ENCODE measurements at places on chromosomes 3 and 15. TPM values are rescaled to one million over a fixed set of nuclear protein-coding genes. Genes with fewer than 3 reads are reported as not detected.

DNA sequence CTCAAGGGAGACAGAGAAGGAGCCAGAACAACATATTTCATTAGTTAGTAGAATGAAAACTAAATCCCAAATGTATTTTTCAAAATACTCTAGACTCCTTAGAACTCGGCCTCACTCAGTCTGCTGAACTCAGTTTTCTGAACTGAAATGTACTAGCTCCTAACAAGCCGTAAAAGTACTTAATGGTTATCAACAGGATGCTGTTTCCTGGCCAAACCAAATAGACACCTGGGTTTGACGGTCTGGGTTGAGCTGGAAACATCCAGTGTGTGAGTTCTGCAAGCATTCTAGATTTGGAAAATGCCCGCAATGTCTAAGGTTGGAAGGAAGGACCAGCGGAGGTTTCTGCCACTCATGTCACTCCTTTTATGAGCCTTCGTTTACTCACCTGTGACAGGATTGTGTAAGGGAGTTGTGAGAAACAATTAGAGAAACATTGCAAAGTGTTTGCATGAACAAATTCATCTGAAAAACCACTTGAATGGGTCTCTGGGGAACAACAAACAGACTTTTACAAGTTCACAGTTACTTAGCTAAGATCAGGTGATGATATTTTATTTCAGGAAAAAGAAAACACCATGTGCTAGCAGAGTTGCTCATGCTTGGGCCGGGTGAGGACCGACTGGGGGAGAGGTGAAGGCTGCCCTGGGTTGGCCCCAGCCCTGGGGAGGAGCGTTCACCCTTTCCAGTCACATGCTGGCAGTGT lies 151.0 kb downstream of the ALDH1A2 start:
- peak overlapping the region; percentile 32 for H3K27ac ChIP-seq
- H3K4me1 ChIP-seq: no peaks in the 10 kb centered on the region
- H3K36me3 ChIP-seq: no peaks in the 10 kb centered on the region
- no peaks in the 10 kb centered on the region for H3K27me3 ChIP-seq

DNA sequence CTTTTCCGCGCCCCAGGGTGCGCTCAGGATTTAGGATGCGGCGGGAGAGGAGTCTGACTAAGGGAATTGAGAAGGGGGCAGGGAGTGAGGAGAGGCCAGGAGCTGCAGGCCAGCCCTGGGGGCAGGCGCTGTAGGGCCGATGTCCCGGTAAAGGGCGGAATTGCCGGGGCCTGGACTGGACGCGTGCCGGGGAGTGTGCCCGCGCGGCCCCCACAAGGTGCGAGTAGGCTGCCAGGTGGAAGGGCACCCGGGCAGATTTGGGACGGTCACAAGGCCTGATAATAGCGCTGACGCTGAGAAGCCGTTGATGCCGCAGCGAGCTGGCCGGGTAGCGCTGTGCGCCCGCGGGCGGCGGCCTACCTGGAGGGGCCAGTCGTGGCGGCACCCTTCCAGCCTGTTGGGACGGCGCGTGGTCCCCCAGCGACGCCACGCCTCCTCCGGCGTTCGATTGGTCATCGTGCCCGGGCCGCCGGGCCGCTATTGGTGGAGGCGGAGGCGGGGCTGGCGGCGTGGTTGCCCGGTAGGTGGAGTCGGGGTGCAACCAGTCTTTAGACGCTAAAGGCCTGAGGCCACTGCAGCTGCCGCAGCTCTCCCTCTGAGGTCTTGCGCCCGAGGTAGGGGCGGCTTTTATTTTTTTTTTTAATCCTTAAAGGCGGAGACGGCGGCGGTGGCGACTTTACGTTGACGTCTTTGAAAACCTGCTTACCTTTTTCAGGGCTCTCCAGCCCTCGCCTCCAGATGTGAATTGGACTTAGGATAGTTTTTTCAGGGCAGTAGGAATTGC lies 903 bp downstream of the SLC25A38 start:
- no peaks in the 10 kb centered on the region for H3K36me3 ChIP-seq
- H3K4me1 ChIP-seq: no peaks in the 10 kb centered on the region
- H3K27ac ChIP-seq: peak overlapping the region; percentile 87
- H3K4me3 ChIP-seq: peak overlapping the region; percentile 87
- peak; percentile 97 for DNase-seq
- no peaks in the 10 kb centered on the region for H3K27me3 ChIP-seq

DNA sequence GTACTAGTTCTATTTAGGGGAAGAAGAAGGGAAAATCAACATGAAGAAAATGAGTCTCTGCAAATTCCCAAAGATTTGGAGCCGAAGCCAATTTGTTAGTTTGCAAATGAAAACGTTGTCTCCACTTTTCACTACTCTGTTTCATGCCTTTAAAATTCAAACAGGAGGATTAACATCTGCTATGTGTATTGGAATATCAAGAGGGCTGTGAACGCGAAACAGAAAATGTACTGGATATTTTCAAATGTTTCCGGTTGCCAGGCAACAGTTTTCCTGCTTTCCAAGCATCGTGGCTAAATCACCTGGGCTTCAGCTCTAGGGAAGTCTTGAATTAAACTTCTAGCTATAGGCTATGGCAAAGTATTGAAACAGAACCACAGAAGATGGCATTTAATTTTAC lies 172.8 kb downstream of the KCNMB2 start:
- H3K27ac ChIP-seq: no peak overlapping the region
- no peaks in the 10 kb centered on the region for H3K36me3 ChIP-seq
- no peaks in the 10 kb centered on the region for H3K27me3 ChIP-seq
- DNase-seq: no peak
- no peak overlapping the region for H3K4me3 ChIP-seq
- H3K4me1 ChIP-seq: no peaks in the 10 kb centered on the region

- no peak for DNase-seq
- no peaks in the 10 kb centered on the region for H3K27me3 ChIP-seq
- H3K36me3 ChIP-seq: no peaks in the 10 kb centered on the region
- H3K4me1 ChIP-seq: no peaks in the 10 kb centered on the region
- H3K27ac ChIP-seq: no peak overlapping the region
- H3K4me3 ChIP-seq: no peak overlapping the region
Measured at GRCh38 chr3:72210261-72210660, 425.3 kb upstream of the PROK2 start.

GRCh38 chr3:127714125-127714571 lies 41.4 kb downstream of the ABTB1 start:
- H3K4me3 ChIP-seq: no peak overlapping the region
- DNase-seq: no peak
- no peak overlapping the region for H3K27ac ChIP-seq
- H3K36me3 ChIP-seq: no peaks in the 10 kb centered on the region
- no peaks in the 10 kb centered on the region for H3K4me1 ChIP-seq

GRCh38 chr3:89467898-89468363 lies 360.5 kb downstream of the EPHA3 start:
- no peak overlapping the region for H3K27ac ChIP-seq
- H3K27me3 ChIP-seq: no peaks in the 10 kb centered on the region
- H3K36me3 ChIP-seq: no peaks in the 10 kb centered on the region
- no peaks in the 10 kb centered on the region for H3K4me1 ChIP-seq
- H3K4me3 ChIP-seq: no peak overlapping the region
- no peak for DNase-seq

GRCh38 chr3:142987080-142987700 lies 14.2 kb upstream of the U2SURP start:
- H3K27ac ChIP-seq: no peak overlapping the region
- H3K4me3 ChIP-seq: no peak overlapping the region
- H3K4me1 ChIP-seq: no peaks in the 10 kb centered on the region
- no peak for DNase-seq
- H3K36me3 ChIP-seq: no peaks in the 10 kb centered on the region
- no peaks in the 10 kb centered on the region for H3K27me3 ChIP-seq

DNA sequence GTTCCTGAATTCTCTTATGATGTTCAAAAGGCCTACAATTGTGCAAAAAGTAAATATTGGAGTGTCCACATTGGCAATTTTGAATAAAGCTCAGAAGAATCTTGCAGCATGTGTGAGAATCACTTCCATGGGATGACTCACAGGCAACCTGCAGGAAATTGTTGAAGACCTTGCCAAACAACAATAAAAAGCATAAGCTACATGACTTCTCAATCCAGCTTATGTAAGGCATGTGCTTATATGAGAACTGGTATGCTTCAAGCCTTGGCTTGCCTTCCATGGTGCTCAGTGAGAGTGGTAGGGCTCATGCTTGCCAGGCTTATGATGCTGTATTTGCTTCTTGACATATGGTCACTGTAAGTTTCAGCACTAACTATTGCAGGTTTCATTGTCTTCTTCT lies 18.4 kb upstream of the BCHE start:
- H3K27ac ChIP-seq: no peak overlapping the region
- H3K4me3 ChIP-seq: no peak overlapping the region
- no peaks in the 10 kb centered on the region for H3K4me1 ChIP-seq
- no peaks in the 10 kb centered on the region for H3K27me3 ChIP-seq

GRCh38 chr15:91408476-91409076 lies 308.5 kb downstream of the SV2B start:
- H3K4me3 ChIP-seq: peak overlapping the region; percentile 20
- no peaks in the 10 kb centered on the region for H3K36me3 ChIP-seq
- H3K4me1 ChIP-seq: no peaks in the 10 kb centered on the region
- H3K27ac ChIP-seq: peak overlapping the region; percentile 48
- no peaks in the 10 kb centered on the region for H3K27me3 ChIP-seq

DNA sequence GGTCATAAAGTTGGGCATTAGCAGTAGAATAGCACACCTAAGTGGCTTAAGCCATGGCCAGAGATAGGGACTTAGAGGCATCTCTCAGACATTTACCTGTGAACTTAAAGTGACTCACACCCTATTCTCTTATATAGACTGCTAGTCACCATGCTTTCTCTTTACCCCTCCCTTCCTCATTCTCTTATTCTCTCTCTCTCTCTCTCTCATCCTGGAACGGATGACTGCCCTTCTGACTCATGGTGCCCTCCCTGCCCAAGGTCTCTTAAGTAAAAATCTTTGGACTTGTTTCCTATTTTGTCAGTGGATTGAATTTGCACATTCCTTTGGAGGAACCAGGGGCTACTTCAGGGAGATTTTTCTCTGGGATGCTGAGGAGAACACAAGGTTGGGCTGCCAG lies 58.8 kb downstream of the NPAP1 start:
- no peak for DNase-seq
- H3K27me3 ChIP-seq: no peaks in the 10 kb centered on the region
- H3K36me3 ChIP-seq: no peaks in the 10 kb centered on the region
- H3K4me3 ChIP-seq: no peak overlapping the region
- no peaks in the 10 kb centered on the region for H3K4me1 ChIP-seq

DNA sequence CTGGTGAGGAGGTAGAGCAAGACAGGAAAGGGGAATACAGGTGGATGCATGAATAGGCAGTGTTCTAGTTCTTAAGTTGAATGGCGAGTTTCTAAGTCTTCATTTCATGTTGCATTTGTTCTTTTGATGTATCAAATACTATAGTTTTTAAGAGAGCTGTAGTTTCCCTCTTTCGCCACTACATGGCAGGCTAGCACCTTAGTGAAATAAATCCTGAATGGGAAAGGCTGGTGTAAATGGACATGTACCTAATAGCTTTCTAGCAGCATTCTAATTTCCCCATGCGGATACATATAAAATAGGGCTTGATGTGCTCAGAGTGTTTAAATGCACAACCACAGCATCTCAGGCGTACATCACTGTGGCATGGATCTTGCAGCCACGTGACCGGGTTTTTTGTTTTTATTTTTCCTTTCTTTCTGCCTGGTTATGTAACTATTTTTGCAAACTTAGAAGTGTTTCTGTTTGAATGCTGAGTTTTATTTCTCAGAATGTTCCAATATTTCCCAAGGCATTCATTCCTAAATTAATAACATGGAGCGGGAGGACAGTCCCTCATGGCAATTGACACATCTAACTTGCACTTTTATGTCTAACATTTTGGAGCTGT lies 23.5 kb upstream of the CLN6 start:
- H3K4me1 ChIP-seq: no peaks in the 10 kb centered on the region
- no peaks in the 10 kb centered on the region for H3K36me3 ChIP-seq
- no peaks in the 10 kb centered on the region for H3K27me3 ChIP-seq
- H3K4me3 ChIP-seq: no peak overlapping the region
- DNase-seq: no peak
- H3K27ac ChIP-seq: no peak overlapping the region

GRCh38 chr15:38954090-38954489 lies 389.5 kb upstream of the RASGRP1 start:
- H3K4me3 ChIP-seq: no peak overlapping the region
- H3K27me3 ChIP-seq: no peaks in the 10 kb centered on the region
- H3K27ac ChIP-seq: no peak overlapping the region
- no peak for DNase-seq
- H3K36me3 ChIP-seq: no peaks in the 10 kb centered on the region
- H3K4me1 ChIP-seq: no peaks in the 10 kb centered on the region

- no peak for DNase-seq
- H3K27me3 ChIP-seq: no peaks in the 10 kb centered on the region
- no peaks in the 10 kb centered on the region for H3K4me1 ChIP-seq
Measured at GRCh38 chr3:155727836-155728235, 17.0 kb downstream of the PLCH1 start.

DNA sequence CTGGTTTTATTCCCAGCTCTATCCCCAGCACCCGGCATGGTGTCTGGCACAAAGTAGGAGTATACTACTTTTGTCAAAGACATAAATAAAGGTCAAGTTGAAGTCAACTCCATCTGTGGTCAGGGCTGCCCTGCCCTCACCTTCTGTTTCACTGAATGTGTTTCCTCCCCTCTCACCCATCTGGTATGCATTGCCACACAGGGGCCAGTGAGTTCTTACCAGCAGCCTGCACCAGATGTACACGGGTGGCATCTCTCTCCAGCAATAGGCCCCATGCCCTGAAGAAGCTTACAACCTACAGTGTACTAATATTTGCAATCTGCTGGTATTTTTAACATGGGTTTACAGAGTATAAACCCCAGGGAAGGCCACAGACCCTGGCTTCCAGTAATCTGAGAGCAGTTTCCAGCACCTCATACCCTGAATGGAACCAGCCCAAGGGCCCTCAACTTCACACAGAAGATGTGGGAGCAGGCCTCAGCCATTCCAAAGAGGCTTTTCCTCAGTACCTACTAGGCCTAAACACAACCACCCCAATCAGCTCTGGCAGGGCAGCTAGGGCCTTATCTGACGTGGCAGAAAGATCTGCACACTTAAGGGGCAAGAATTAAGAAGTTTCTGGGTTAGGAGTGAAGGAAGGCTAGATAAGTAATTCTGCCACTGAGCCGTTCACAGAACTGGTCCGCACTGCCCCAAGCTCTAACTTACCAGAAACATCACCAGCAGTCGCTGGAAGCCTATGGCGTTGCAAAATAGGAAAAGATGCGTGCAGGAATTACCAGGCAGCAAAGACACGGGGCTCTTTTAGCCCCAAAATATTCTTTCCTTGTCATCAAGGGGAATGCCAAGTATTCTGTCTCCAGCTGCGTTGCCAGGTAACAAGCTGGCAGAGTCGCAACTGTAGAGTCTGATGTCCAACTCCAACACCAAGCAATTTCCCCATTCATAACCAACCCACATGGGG lies 2.1 kb downstream of the IDH2 start:
- peak; percentile 78 for DNase-seq
- no peaks in the 10 kb centered on the region for H3K36me3 ChIP-seq
- peak overlapping the region; percentile 94 for H3K27ac ChIP-seq
- no peaks in the 10 kb centered on the region for H3K27me3 ChIP-seq
- H3K4me3 ChIP-seq: peak overlapping the region; percentile 86

GRCh38 chr3:116553355-116553754 lies 108.1 kb upstream of the LSAMP start:
- no peaks in the 10 kb centered on the region for H3K36me3 ChIP-seq
- no peaks in the 10 kb centered on the region for H3K27me3 ChIP-seq
- H3K4me1 ChIP-seq: no peaks in the 10 kb centered on the region

Gene AGTR1
- total RNA-seq: 20.3 TPM

Gene EFHB
- 2.6 TPM for total RNA-seq

Gene LRRC31
- total RNA-seq: 0.29 TPM

Gene XYLB
- 5.2 TPM for total RNA-seq

All from breast epithelium (tissue), 4 donors.